Cardiac septum (tissue), 1 donor: ENCODE measurements at places on chromosomes 2 and 18. TPM values are rescaled to one million over a fixed set of nuclear protein-coding genes. Genes with fewer than 3 reads are reported as not detected.

ZNF396 gene
- 1.0 TPM for total RNA-seq

CNGA3 gene
- not detected for total RNA-seq

DNA sequence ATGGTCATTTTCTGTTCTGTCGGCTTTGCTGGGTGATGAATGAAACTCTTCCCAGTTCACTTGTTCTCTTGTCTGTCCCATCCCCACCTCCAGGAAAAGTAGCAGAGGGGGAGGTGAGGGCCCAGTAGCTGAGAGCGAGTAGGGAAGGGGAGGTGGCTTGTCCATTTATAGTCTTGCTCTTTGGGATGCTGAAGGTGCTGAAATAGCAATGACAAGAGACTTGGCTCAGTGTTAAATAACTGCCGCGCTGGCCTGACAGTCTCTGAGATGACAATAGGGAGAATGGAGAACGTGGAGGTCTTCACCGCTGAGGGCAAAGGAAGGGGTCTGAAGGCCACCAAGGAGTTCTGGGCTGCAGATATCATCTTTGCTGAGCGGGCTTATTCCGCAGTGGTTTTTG lies at the start of gene SMYD1:
Gene SMYD1 (plus strand): TSS at position 228 of the 400 bp plus-strand sequence. CDS start 40 bp downstream, at position 268.
- no peak for DNase-seq

- no peak for DNase-seq
These were observed 38.6 kb downstream of the ALPK2 start for GRCh38 chr18:58590254-58590653.

DNA sequence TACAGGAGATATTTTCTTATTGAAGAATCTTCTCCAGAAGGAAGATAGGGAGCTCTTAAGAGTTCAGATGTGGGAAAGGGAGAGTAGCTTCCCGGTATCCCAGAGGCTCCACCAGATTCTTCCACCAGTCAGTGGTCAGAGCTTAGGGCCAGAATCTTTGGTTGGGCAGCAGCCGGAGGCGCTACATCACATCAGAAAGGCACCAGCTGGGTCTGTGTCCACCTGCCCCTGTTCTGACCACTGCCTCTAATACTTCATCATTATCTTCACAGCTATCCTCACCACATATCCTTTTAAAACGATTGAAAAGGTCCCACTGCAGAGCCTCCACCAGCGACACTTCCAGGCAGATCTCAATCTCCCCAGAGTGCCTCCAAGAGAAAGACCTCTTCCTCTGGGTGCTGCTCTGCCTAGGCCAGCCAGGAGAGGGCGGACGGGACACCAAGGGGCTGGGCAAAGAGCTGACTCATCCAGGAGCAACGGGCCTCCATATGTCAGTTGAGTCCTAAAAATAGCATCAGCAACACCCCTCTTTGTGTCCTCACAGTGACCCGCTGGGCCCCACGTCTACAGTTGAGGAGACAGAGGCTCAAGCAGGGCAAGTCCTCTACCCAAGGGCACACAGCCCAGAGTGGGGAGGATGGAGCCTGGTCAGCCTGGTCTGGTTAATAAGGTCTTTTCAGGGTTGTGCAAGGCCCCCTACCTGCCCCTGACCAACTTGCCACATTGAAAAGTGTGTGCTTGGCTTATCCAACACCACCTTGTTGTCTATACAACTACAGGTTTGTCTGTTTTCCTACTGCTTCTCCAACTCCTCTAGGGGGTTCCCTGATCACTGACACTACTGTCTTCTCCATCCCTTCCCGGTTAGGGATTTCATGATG lies 81.2 kb downstream of the ADD2 start:
- DNase-seq = peak; percentile 78

GRCh38 chr2:217466805-217467204 lies 536.0 kb downstream of the TNS1 start:
- no peak for DNase-seq

DNA sequence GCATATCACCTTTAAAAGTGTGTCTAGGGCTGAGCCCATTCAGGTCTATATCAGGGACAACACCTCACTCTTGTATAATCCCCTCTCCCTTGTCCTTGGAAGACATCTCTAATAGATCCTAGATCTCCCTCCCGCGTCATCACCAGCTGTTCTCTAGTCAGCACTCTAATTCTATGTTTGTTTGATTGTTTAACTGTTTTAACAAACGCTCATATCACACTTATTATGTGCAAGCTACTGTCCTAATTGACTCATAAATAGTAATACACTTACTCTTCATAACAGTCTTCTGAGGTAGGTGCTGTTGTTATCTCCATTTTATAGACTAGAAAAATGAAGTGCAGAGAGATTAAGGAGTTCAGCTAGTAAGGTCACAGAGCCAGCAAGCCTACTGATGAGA lies 1.6 kb upstream of the ERMN start:
- no peak for DNase-seq

HRH4 gene
- total RNA-seq = 0.08 TPM

DNA sequence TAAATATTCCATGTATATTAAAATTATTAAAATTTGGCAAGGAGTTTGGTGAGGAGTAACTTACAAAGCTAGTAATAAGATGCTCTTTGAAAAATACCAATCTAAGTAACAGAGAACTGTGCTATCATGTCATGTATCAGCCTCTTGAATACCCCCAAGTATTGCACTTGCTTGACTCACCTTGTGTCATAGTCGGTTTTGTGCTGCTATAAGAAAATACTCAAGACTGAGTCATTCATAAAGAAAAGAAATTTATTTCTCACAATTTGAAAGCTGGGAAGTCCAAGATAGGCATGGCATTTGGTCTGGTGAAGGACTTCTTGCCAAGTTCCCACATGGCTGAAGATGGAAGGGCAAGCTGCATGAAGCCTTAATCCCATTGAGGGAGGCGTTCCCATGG lies 179.2 kb downstream of the MEMO1 start:
- no peak for DNase-seq

DNA sequence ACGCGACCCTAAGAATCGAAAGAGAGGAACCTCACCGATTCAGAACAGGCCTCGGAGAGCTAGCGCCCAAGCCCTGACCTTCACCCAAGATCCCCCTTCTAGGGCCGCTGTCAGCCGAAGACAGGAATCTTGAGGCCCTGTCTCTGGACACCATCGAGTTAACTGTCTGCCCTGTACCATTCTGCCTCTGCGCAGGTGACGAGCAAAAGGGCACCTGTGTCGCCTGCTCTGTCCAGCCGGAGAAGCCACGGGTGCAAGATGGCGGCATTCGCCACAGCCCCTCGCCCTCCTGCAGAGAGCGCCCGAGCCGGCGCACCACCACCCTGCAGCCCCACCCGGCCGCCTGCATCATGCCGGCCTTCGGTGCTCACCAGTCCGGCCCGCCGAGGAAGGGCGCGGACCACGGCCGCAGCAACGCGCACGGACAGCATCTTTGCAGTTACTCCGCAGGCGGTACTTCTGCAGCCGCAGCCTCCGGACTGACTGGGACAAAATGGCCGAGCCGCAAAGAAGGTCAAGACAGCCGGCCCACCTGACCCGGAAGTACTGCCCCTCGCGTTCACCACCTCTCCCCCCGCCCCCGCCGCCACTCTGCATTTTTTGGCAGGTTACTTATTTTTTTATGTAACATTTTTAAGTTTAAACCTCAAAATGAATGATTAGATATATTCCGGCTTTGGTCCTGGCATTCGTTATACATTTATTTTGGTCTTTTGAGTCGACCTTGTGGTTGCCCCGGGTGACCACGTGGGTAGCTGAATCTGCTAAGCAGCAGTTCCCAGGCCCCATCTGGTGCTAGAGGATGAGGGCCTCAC lies at the start of gene ATP5F1A:
Gene ATP5F1A (minus strand): TSS at position 496 of the 815 bp plus-strand sequence. CDS start 65 bp downstream, at position 431.
- peak; percentile 95 for DNase-seq

DLX1 gene
- not detected for total RNA-seq

CRIM1 gene
- total RNA-seq = 125 TPM

NAB1 gene
- total RNA-seq = 35.4 TPM

RTKN gene
- total RNA-seq = 18.5 TPM

PLCD4 gene
- 0.67 TPM for total RNA-seq
